ENCODE measurements at places on chromosomes 2 and 18.

GRCh38 chr2:205850132-205850531 is 167.8 kb downstream of the NRP2 start:
- no peak for DNase-seq

DNA sequence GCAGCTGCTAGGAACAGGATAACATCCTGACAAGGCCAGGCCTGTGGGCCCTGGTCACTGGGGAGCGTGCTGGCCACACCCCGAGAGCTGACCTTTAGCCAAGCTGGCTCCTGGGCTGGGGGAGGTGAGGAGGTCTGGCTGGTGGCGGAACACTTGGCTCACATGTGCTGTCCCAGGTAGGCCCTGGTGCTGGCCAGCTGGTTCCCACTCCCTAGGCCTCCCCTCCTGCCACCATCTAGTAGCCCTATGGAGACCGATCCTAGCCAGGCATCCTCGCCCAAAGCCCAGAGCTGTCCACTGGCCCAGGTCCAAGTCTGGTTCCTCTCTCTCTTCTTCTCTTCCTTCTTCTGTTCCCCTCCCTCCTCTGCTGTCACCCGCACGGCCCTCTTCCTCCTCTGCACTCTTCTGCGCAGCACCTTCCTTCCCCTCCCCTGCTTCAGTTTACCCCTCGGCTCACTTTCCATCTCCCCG is 52.4 kb downstream of the TNS1 start:
- DNase-seq = no peak

DNA sequence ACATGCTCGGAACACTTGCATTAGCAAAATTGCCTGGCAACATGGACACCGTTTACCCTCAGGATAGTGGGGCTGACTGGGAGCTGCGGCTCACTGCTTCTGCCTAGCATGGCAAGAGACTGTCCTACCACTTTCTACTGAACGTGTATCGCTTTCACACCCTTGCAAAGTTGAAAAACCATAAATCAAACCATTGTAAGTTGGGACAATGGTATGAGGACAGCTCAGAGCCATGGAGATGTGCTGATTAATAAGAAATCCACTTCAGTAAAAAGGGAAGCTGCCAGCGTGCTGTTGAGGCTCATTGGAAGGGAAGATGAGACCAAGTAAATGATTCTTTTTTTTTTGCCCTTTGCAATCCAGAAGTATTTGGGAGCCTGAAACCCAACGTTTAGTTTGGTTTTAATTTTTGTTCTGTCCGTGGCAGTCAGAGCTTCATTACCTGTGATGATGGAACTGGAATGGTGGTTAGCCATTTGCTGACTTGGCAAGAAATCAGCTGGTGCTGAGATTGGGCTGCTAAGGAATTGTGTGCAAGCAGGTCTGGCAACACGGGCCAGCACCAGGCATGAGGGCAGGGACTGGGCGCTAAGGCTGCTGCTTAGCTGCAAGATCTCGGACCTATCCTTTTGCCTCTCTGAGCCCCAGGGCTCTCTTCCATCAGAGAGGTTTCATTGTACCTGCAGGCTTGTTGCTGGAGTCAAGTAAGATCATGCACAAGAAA is 75.5 kb upstream of the HS6ST1 start:
- DNase-seq = no peak

DNA sequence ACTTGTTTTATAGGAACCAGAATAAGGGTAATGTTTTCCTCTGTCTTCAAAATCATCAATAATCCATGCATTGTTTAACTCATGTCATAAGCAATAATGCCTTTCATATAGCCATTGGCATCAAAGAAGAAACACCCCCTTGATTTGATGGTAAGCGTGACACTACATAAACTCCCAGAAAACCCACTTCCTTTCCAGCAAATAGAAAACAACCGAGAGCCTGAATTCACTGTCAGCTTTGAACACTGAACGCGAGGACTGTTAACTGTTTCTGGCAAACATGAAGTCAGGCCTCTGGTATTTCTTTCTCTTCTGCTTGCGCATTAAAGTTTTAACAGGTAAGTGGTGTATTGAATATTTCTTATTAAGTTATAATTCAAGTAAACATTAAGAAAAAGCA is at the start of gene ICOS:
ICOS (plus strand) TSS at position 229 of the 400 bp plus-strand sequence; CDS start at position 281, 52 bp downstream.
- no peak for DNase-seq

DNA sequence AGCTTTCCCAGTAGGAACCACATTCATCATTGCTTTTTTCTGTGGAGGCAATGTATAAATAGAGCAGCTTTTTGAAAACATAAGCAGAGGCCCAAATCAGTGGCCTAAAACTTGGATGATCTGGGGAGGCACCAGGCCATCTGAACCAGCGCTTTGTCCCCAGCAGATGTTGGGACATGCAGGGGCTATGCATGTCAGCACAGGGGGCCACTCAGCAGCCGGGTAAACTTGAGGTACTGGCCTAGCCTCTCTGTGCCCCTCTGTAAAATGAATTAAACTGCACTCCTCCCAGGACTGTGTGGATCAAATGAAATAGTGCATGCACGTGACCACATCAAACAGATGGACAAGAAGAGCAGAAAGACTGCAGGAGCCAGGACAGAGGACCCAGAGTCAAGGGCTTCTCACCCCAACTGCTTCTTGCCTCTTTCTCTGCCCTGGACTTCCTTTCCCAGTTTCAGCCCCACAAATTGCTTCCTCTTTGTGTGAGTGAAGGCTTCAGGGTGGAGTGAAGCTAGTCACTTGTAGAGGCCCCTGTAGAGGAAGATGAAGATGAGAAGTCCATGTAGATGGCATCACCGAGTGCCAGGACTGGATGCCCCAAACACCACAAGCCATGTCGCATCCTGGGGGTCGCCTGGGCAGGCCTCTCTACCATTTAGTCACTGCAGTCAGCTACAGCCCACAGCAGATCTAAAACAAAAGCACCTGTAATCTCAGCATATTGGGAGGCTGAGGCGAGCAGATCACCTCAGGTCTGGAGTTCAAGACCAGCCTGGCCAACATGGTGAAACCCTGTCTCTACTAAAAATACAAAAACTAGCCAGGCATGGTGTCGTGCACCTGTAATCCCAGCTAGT is 53.2 kb downstream of the IMPA2 start:
- no peak for DNase-seq

- no peak for DNase-seq
These were observed 89.7 kb downstream of the SPTBN1 start for GRCh38 chr2:54545702-54546450.

- no peak for DNase-seq
These were observed 748.7 kb downstream of the RNF144A start for GRCh38 chr2:7665880-7666279.

GRCh38 chr2:66273933-66274490 is 160.9 kb upstream of the MEIS1 start:
- DNase-seq = no peak

GRCh38 chr2:6370753-6371551 is 494.8 kb downstream of the CMPK2 start:
- no peak for DNase-seq

DNA sequence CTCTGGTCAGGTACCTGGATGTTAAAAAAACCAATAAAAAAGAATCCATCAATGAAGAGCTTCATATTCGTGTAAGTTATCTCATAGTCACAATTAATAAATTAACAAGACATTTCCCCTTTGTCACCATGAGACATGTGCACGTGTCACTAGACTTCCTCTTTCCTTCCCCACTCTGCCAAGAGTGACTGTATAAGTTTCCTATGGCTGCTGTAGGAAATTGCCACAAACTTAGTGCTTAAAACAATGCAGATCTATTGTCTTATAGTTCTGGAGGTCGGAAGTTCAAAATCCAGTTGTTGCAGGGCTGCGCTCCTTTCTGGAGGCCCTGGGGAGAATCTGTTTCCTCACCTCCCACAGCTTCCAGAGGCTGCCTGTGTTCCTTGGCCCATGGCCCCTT is 35.8 kb downstream of the SLC9A4 start:
- DNase-seq = no peak

- DNase-seq = peak; percentile 13
These were observed 80.2 kb downstream of the RAB3GAP1 start for GRCh38 chr2:135132314-135132713.

DNA sequence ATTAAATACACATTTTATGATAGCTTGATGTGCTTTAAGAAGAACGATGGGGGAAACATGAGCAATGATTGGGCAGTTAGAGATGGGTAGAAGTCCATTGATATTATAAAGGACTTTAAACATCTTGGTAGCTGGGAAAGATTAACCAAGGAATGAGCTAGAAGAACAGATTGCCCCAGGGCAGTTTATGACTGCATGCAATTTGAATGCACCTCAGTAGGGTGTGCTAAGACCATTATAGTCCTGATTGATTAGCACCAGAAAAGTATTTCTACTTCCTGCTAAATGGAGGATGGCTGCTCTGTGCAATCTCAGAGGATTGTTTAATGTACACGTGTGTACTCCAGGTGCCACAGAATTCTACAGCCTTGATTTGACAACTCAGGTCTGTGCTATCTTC is 641.9 kb downstream of the CNTNAP5 start:
- DNase-seq = no peak

- DNase-seq = peak; percentile 72
These were observed 183.9 kb upstream of the KLHL14 start for GRCh38 chr18:32956591-32957315.

DNA sequence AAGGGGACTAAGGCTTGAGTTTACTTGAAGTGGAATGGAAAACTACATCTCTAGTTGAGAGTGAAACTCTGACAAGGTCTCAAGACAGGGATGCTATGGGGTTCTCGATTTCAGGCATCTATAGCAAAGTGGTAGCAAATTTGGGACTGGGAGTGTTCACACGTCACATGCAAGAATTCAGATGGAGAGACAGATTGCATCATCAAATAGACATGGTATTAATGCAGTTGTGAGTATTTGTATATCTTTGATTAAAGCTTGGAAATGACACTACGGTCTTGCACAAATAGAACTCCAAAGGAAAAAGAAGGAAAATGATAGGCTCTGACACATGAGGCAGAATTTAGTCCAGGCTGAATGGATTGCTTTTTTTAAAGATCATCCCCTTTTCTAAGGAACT is 1061.6 kb upstream of the FANCL start:
- DNase-seq = no peak

GRCh38 chr2:222960126-222960525 is 91.9 kb upstream of the KCNE4 start:
- no peak for DNase-seq

DNA sequence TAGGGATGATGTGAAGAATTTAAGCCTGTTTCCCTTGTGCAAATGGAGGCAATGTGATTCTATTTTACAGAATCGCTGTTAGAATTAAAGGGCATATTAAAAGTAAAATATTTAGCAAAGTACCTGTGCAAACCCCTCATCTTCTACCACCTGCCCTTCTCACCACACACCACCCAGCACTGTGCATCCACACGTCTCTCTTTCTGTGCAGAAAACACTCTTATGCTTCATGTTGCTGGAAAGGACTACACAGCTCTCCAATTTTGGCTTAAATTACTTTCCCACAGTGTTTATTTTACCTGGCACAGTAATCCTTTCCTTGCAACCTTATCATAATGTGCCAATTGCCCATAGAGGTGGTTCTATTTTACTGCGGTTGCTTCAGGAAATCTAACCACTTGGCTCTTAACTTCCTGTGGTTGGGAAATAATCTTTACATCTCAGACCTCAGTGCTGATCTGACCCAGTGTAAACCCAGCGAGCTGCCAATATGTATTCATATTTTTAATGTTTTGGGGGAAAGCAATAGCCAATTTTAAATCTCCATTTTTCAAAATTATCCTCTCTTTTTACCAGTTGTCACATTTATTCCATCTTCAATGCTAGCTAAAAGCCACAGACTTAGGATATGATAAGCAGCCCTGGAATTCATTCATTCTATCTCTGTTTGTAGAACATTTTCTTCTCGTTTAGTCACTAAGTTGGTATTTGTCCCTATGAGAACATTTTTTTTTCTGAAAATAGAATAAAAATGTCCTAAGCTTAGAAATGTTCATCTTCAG is 250.9 kb downstream of the DSEL start:
- DNase-seq = peak; percentile 34

GRCh38 chr2:219648176-219648575 is 20.7 kb downstream of the SLC4A3 start:
- DNase-seq = no peak

DNA sequence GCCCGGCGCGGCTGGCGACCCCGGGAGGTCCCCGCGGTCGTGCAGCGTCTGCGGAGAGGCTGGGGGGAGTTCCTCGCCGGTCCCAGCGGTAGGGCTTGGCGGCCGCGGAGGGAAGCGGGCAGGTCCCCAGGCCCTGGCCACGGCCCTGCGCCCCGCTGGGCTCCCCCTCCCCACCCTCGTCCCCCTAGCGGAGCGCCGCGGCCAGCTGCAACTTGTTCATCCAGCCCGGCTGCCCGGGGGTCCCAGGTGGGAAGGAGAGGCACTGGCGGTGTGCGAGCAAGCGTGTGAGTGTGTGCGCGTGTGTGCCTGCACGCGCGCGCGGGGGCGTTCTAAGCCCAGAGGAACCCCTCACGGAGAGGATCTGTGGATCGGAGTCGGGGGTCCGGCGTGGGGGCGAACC is 1.3 kb downstream of the PTPRM start:
- no peak for DNase-seq

GRCh38 chr2:6913415-6914157 is 3.6 kb upstream of the RNF144A start:
- no peak for DNase-seq

DNA sequence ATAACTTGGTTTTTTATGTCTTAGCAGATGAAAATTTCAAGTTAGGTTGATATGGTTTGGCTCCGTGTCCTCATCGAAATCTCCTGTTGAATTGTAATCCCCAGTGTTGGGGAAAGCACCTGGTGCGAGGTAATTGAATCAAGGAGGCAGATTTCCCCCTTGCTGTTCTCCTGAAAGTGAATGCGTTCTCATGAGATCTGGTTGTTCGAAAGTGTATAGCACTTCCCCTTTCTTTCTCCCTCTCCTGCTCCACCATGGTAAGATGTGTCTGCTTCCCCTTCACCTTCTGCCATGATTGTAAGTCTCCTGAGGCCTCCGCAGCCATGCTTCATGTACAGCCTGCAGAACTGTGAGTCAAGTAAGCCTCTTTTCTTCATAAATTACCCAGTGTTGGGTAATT is 242.1 kb upstream of the TNP1 start:
- no peak for DNase-seq

- no peak for DNase-seq
These were observed 1304.3 kb upstream of the DDX18 start for GRCh38 chr2:116510117-116510671.

- no peak for DNase-seq
These were observed 322.4 kb downstream of the TNS1 start for GRCh38 chr2:217680381-217680780.

DNA sequence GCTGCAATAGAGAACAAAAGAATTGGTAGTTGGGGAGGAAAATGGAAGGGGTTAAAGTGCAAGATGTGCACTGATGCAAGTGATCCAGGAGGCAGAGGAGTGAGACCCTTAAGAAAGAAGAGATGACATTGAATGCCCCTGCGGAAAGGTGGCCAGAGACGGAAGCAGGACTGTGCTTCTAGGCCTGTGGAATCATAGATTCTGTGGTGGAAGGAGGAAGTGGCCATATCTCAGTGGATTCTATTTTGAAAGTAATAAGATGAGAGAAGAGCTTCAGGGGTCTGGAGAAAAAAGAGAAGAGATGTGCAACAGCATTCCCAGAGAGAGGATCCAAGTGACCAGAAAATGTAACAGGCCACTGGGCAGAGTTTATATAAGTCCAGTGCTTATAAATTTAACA is 18.6 kb upstream of the GYPC start:
- no peak for DNase-seq

GRCh38 chr18:22355598-22355997 is 62.1 kb downstream of the CTAGE1 start:
- no peak for DNase-seq

GRCh38 chr2:186919296-186919695 is 70.3 kb upstream of the ZSWIM2 start:
- DNase-seq = peak; percentile 79

- no peak for DNase-seq
These were observed 43.8 kb upstream of the SLC4A10 start for GRCh38 chr2:161580426-161580825.

GRCh38 chr2:36540986-36541754 is 56.8 kb downstream of the FEZ2 start:
- no peak for DNase-seq

Data from fibroblast of skin of left biceps (primary cell).